ENCODE measurements at places on chromosomes 12 and 14. TPM values are rescaled to one million over a fixed set of nuclear protein-coding genes. Genes with fewer than 3 reads are reported as not detected.

TNFAIP2 gene
- total RNA-seq = not detected

GALNT8 gene
- 0.85 TPM for total RNA-seq

SPX gene
- 0.12 TPM for total RNA-seq

TPI1 gene
- total RNA-seq = 918 TPM

SLC6A12 gene
- total RNA-seq = not detected

CMTM5 gene
- not detected for total RNA-seq

ZNF385A gene
- 1.3 TPM for total RNA-seq

ATG2B gene
- total RNA-seq = 18.9 TPM

SERPINA10 gene
- total RNA-seq = not detected

AGAP2 gene
- 72.6 TPM for total RNA-seq

CFAP54 gene
- 0.23 TPM for total RNA-seq

OTX2 gene
- total RNA-seq = not detected

ARPC3 gene
- total RNA-seq = 425 TPM

METTL3 gene
- total RNA-seq = 80.2 TPM

RPL41 gene
- total RNA-seq = 3,940 TPM

FAM181A gene
- not detected for total RNA-seq

PTPRB gene
- total RNA-seq = not detected

DCAF11 gene
- 116 TPM for total RNA-seq

GARIN6 gene
- total RNA-seq = not detected

GPATCH2L gene
- total RNA-seq = 51.9 TPM

ANAPC7 gene
- total RNA-seq = 61.8 TPM

POTEG gene
- not detected for total RNA-seq

IGF1 gene
- 0.10 TPM for total RNA-seq

LRTM2 gene
- total RNA-seq = not detected

GYS2 gene
- not detected for total RNA-seq

EMP1 gene
- 36.1 TPM for total RNA-seq

BCL7A gene
- total RNA-seq = 8.7 TPM

TEX52 gene
- 0.29 TPM for total RNA-seq

KCNJ8 gene
- total RNA-seq = not detected

CEBPE gene
- total RNA-seq = 0.67 TPM

RASAL1 gene
- 0.40 TPM for total RNA-seq

RPGRIP1 gene
- not detected for total RNA-seq

TAS2R50 gene
- total RNA-seq = 1.1 TPM

NOVA1 gene
- total RNA-seq = not detected

PLXNC1 gene
- total RNA-seq = 29.7 TPM

RERG gene
- 0.17 TPM for total RNA-seq

GPRC5D gene
- total RNA-seq = 0.22 TPM

FAM186B gene
- total RNA-seq = 0.15 TPM

PTPRR gene
- total RNA-seq = not detected

BEST3 gene
- total RNA-seq = not detected

BTBD6 gene
- 43.9 TPM for total RNA-seq

TPPP2 gene
- total RNA-seq = not detected

CELA1 gene
- total RNA-seq = not detected

DAO gene
- total RNA-seq = not detected

LALBA gene
- total RNA-seq = not detected

COCH gene
- total RNA-seq = 0.33 TPM

CAPZA3 gene
- not detected for total RNA-seq

CABP1 gene
- 0.29 TPM for total RNA-seq

INHBC gene
- not detected for total RNA-seq

HOXC6 gene
- not detected for total RNA-seq

MANSC4 gene
- not detected for total RNA-seq

Data from activated CD4-positive, alpha-beta T cell treated with anti-CD3 and anti-CD28 coated beads, Interleukin-2, amount 10 ng/mL, durations not matched to agents 7 days and 5 days (primary cell).